ENCODE measurements at places on chromosomes 7 and 10.

DNA sequence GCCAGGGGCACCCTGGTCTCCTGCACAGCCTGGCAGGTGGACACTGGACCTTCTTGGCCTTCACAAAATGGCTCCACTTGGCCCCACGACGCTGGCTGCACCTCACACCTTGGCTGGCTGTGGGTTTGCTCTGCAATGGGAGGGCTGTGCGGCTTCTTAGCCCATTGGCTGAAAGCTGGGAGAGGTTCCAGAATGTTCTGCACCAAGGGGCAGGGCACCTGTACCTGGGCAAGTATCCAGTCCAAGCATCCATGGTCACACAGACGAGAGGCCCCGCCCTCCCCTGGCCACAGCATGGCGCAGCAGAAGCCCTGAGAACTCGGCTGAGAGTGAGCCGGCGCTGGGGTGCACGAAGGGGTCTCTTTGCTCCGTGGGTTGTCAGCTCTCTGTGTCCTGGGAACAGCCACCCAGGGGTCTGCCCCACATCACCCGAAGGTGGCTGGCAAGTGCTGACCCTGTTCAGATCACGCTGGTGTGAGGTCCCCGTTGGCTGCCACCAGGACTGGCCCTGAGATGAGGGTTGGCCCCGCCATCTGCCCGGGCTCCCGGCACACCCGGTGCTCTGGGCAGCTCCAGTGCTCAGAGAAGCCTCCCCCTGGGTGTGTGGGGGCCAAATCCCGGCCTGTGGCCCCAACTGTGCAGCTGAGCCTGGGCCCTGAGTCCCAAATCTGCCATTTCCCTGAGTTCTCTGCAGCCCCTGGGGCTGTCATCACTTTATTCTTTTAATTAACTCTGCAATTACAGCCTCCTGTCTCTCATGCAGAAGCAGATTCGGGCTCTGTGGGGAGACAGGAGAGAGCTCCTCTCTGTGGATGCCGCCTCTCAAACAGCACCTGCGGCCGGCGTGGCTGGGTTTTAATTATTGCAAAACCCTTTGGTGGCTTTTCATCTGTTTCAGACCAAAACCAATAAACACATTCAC is 19.4 kb upstream of the ADGRA1 start:
- no peak for DNase-seq

GRCh38 chr10:122186816-122187810 is 84.0 kb upstream of the BTBD16 start:
- no peak for DNase-seq

DNA sequence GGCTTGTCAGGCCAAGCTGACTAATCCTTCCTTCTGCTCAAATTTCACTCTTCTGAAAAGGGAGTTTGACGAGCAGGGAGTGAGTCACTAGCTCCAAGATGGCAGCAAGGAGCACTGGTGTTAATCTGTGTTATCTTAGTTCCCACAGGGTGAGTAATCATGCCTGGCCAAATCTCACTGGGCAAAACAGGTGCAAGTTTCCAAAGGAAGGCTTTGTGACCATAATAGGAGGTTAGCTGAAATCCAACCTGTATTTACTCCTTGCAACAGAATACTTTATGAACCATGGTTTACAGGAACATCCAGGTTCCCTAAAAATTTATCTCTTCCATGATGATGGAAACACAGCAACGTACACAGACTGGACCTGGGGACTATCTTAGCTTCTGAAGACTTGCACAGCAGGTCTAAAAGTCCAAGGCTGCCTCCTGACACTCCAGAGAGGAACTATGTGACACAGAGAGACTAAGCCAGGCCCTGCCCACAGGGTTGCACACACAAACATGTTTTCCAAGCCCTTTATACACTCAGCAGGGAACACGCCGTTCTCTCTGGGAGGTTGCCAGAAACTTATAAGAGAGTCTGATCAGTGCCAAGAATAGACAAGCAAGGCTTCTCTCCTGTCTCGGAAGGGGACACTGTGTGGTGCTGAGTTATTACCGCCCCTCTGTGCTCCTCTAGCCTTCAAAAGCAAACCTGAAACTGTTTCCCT is 46.3 kb downstream of the PDK4 start:
- no peak for DNase-seq

DNA sequence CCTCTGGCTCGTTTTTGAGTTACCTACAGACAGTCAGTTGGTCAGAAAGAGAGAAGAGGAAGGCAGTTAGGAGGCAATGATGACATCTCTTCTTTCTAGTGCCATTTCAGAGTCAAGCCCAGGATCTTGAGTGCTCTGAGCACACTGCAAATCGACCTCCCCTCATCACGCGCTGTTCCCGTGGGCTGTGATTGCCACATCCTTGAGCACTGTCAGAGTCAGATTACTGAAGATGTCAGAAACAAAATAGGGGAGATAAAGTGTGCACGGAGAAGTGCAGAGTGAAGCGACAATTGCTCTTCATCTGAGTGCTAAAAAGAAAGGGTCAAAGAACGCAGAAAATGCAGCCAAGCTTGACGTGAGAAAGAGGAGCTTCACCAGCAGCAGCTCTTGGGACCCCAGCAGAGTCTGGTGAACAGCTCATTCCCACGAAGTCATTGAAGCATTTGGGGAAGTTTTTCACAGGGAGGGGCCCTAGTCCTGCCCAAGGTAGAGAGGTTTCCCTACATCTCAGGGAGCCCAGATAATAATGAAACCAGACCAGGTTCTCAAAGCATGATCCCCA is 661.7 kb upstream of the AUTS2 start:
- no peak for DNase-seq

DNA sequence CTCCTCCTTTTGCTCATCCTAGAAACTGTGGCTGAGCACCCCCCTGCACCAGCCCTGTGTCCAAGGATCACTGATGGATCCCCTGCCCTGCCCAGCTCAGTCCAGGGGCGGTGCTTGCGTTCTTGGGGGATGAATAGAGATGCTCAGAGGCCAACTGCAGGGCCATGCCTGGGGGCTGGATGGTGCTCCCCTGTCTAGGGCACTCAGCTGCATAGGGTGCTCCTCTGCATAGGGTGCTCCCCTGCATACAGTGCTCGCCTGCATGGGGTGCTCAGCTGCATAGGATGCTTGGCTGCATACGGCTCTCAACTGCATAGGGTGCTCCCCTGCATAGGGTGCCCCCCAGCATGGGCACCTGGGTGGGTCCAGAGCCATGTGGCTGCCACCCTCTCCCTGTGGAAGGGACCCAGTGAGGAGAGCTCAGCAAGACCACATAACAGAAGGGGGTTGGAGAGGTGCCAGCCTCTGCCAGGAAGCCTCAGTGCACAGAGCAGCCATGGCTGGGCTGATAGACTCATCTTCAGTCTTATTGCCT is 95.0 kb downstream of the BMS1 start:
- no peak for DNase-seq

Data from DND-41 (cell line).